Mesenchymal stem cell (in vitro differentiated cells and primary cell): ENCODE measurements at places on chromosomes 3 and 15.

- DNase-seq: no peak
Observed at GRCh38 chr3:133592843-133593242, 19.4 kb downstream of the CDV3 start.

- DNase-seq: no peak
Observed at GRCh38 chr3:135650309-135650708, 315.2 kb upstream of the PPP2R3A start.

- DNase-seq: peak; percentile 52
Observed at GRCh38 chr15:90336705-90337141, 15.4 kb upstream of the ZNF774 start.

GRCh38 chr3:100650651-100651619 is 41.5 kb downstream of the ADGRG7 start:
- DNase-seq: peak; percentile 51

DNA sequence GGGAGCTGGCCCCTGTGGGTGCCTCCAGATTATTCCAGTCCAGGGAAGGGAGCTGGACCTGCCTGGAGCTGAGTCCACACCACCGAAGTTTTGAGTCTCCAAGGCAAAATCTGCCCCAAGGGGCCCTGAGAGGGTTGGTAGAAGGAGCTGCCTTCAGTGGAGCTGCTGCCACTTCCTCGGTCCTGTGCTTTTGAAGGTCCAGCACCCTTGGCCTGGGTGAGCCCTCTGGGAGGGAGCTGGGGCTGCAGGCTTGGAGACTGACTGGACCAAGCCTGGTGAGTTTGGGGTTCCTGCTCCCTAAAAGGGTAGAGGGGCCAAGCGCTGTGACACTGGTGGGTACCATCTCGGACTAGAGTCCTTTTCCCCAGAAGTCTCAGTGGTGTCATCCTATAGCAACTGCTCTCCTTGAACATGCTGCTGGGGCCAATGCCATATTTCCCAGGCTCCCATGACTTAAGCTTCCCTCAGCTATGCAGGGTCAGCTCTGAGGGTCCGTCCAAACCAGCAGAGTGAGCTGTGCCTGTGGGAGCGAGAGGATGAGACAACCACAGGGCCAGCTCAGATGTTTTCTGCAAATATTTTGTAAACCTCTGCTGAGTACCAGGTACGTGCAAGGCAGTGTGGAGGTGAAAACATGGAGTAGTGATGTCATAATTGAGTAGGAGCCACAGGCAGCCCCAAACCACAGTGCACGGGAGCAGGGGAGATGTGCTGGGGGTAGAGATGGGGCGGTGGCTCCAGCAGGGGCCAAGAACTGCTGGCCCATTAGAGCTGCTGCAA is 96.0 kb downstream of the ABHD5 start:
- no peak for DNase-seq

DNA sequence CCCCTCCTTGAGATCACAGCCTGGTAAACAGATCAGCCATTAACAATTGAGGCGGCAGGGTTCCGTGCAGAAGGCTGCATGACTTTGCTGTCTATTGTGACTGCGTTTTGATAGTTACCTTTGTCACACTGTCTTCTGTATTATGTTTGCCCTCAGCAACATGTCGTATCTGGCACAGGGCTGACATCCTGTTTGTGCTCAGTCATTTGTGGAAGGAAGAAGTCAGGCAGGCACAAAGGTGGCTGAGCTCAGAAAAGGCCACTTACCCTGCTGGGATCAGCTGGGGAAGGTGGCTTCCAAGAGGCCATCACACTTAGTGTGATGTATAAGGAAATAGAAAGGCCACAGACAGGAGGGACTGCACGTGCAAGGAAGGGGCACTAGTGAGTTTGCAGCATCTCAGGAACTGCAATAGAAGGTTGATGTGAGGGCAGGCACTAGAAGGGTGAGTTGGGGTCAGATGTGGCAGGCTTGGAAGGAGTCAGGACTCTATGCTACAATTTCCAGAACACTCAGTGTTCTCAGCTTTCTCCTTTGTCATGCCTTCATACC is 13.4 kb downstream of the PML start:
- DNase-seq: no peak

- DNase-seq: no peak
Observed at GRCh38 chr3:143099690-143100089, 19.9 kb upstream of the CHST2 start.

DNA sequence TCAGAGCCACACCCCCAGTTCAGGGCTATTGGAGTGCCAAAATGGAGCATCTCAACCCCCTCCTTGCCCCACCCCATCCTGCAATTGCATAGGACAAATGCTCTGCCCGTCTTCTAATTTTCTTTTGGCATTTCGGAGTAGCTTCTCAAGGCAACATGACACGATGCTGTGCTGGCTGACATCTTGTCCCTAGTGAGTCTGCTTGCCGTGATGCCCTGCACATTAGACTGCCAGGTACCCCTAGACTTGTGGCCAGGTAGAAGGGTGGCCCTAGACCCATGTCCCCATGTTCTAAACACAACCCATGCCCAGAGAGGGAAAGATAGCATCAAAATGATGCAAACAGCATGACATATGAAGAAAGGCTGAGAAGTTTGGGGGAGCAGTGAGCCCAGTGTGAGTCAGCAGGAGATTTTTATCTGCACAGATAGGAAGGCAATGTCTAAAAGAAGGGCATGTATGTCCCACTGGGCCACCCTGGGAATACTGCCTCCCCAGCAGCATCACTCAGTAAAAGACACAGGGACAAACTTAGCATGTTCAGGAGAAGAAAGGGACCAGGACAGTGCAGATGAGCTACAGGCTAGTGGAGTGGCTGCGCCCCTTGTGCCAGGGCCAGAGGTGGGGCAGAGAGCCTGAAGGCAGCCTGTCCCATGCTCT is 36.8 kb downstream of the CA12 start:
- DNase-seq: peak; percentile 40

DNA sequence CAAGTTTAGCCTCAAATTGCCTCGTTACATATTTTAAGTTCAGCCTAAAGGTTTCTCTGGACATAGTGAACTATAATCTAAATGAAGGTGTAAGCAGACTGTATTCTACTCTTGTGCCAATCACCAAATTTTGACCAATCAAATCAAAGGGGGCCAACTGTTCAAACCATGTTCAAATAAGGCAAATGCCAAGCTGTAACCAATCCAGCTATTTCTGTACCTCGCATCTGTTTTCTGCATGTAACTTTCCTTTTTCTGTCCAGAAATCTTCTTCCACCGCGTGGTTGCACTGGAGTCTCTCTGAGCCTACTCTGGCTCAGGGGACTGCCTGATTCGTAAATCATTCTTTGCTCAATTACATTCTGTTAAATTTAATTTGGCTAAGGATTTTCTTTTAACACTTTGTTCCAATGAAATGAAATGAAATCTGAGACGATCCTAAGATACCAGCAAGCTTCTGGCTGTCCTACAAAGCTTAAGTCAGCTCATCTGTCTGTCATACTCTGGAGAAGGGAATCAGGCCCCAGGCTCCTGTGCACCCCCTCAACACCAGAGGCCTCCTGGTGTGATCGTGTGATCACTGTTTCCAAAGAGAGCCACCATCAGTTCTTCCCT is 53.2 kb upstream of the ZNF148 start:
- no peak for DNase-seq

GRCh38 chr3:171443211-171443957 is 16.8 kb downstream of the TNIK start:
- peak; percentile 74 for DNase-seq

DNA sequence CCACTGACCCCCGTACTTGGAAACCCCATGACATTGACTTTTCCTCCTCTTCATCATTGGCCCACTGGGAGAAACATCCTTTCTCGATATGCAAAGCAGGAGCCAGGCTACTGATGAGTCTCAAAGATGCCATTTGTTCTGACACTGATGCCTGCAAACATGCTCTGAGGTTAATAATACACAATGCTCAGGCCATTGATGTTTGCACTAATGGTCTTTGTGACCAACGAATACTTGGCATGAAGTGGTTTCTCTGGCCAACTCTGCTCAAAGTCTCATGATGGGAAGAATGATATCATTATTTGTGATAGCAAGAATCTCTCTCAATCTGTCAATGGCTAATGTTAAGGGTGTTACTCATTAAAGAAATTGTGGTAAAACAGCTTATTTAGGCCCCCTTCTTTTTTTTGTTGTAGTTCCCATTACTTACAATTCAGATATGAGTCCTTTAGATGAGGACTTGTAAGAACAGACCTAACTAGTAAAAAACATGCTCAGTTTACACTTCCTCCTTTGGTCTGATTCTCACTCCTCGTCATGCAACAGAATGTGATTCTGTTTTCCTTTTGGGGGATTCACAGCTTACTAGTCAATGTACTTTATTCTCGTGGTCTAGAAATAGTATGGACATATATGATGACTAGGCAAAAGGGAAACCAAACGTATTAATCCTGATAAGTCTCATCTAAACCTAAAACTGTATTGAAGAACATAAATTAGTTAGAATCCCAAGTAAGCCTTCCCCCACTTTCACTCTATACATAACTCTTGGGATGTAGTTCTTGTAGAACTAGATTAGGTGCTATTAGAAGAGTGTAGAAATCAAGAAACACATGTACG is 488.8 kb upstream of the DPPA4 start:
- no peak for DNase-seq

DNA sequence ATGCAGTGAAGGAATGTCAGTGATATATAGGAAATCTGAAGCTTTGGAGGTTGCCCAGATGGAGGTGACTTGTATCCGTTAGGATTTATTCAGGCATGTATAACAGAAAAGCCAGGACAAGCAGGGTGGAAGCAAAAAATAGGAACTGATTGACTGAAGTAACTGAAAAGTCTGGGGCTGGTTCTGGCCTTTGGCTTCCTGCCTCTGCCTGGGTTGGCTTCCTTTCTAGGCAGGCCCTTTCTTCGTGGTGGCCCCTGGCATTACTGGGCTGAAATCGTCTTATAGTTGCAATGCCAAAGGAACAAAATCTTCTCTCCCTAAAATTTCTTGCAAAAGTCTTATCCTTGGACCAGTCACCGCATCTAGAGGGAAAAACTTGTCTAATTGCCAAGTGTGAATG is 386.1 kb downstream of the PTPRG start:
- DNase-seq: no peak

DNA sequence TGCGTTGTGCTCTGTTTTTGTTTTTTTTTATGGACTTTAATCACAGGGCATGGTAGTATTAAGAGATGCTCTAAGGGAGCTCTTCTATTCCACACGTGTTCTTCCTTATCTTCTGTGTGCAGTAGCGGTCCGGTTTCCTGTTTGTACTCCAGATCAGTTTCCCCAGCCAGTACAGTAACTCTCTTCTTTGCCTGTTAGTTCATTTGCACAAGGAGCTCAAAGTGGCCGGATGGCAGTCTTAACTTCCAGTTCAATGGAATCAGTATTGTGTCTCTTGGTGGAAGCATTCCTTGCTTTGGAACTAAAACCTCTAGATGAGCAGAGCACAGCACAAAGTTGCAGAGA is 122.0 kb downstream of the KLF13 start:
- DNase-seq: no peak

- DNase-seq: no peak
Observed at GRCh38 chr3:42764561-42765295, 8.3 kb downstream of the CCDC13 start.

DNA sequence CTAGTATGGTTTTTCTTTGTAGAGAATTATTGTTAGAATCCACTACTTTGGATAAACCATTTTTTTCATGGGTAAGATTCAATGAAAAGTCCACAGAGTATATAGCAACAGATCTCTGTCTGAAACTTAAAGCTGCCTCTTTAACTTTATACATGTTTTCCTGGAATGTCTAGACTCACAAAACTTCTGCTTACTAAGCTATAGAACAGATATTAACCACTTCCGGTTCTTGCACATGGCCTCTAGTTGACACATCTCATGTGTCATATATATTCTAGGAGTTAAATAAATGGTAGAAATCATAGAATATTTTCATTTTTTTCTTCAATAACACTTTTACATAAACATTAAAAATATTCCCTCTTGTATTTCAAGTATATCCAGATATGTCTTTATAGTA is 1693.9 kb downstream of the SI start:
- no peak for DNase-seq

GRCh38 chr3:162584986-162585385 is 1088.4 kb downstream of the OTOL1 start:
- no peak for DNase-seq

- peak; percentile 58 for DNase-seq
Observed at GRCh38 chr3:153768561-153769469, 352.4 kb upstream of the ARHGEF26 start.

- DNase-seq: no peak
Observed at GRCh38 chr3:150609988-150610387, 6.9 kb downstream of the SELENOT start.

- no peak for DNase-seq
Observed at GRCh38 chr3:51243924-51244323, 141.2 kb upstream of the MANF start.

- peak; percentile 20 for DNase-seq
Observed at GRCh38 chr3:170804078-170804477, 65.9 kb downstream of the RPL22L1 start.

DNA sequence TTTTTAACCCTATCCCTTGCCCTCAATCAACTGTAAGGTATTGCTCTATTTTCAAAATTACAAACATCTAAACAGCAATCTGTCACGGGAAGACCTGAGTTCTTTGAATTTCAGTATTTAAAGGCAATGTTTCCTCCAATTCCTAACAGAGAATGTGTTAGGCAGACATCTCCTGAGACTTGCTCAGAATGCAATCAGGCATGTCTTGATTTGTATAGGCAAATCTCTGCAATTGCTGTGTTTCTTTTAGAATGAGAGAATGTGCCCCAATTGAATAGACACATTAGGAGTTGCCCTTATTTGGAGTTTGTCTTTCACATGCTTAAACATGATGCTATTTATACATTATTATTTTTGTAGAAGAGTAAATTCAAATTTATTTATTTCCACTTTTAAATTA is 205.6 kb downstream of the CADM2 start:
- DNase-seq: no peak

DNA sequence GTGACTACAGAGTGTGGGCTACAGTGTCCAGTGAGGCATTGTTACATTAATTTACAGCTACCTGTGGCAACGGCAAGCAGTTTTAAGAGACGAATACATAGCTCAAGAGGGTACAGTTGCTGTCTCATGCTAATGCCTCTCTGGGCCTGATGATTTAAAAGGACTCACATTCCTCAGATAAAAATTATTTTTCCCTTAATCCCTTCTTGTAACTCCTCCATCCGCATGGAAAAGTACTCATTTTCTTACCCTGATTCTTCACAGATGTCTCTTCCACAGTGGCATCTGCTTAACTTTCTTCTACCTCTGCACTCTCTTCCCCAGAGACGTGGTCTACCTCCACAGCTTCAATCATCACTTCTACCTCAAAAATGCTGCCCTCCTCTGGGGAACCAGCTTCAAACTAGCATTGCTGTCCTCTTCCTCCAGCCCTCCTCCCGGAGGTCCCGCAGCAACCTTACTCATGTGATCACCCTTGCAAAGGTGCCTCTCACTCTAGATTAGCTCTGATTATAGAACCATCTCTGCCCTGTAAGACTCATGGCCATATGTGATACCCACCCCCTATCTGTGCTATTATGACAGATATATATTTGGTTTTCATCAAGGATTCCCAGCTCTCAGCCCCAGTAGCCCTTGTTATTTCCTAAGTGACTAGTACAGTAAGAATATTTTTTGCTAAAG is 21.4 kb upstream of the ABHD17C start:
- no peak for DNase-seq

DNA sequence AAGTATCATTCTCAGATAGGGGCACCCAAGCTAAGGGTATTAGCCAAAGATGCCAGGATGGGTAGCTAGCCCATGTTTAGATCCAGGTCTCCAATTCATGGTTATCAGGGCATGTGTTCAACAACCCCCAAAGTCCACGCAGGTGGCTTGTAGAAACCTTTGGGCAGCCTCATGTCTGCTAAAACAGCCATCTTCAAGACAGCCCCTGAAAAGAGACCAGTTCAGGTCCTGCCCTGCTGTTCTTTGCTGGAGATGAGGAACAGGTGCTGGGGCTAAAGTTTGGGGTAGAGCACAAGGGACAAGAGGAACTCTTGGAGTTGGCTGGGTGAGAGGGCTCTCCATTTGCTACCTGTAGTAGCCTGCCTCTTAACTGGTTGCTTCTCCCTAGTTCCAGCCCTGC is 4.6 kb downstream of the PPM1M start:
- DNase-seq: no peak
